ENCODE measurements at places on chromosomes 7 and 10.

DNA sequence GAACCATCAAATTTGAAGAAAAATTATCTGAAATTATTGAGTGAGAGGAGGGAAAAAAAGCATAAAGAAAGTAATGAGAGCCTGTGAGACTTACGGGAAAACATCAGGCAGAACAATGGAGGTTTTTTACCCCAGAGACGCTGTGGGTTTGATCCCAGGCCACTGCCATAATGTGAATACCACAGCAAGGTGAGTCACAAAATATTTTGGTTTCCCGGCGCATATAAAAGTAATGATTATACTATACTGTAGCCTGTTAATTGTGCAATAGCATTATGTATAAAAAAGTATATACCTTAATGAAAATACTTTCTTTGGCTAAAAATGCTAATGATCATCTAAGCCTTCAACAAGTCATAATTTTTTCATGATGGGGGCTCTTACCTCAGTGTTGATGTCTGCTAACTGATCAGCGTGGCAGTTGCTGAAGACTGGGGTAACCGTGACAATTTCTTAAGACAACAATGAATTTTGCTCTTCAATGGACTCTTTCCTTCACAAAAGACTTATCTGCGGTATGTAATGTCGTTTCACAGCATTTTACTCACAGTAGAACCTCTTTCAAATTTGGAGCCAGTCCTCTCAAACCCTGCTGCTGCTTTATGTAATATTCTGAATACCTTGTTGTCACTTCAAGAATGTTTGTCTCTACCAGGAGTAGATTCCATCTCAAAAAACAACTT, 97.0 kb upstream of the FAM20C start:
- DNase-seq: no peak

DNA sequence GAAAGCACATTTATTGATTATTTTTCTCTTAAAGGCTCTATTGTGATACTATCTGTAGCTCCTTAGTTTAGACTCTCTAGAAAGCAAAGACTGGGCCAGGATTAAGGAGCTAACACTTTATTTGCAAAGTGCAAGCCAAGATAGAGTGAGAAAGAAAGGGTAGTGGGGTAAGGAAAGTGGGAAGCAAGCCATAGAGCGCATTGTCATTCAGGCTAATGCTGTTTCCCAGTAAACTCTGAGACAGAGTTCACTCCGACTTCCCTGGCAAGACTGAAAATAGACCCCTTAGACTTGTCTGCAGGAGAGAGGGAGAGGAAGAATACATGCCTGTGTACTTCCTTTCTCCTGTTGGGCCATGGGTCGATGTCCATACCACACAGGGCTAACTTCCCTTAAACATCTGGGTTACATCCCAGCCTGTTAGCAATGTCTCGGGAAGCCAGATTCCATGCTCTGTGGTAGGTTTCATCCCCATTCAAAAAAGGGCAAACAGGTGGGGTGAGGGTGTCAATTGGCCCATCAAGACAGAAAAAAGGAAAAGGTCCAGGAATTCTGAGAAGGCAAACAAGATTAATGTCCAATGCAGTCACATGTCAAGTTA, 875.8 kb upstream of the CELF2 start:
- no peak for DNase-seq

GRCh38 chr7:22810843-22811242, 11.8 kb downstream of the TOMM7 start:
- DNase-seq: no peak

GRCh38 chr7:136496551-136496950, 371.9 kb upstream of the CHRM2 start:
- DNase-seq: no peak

GRCh38 chr7:13139436-13139835, 452.0 kb downstream of the ARL4A start:
- no peak for DNase-seq

- DNase-seq: no peak
Measured at GRCh38 chr10:49112098-49112497, 3.2 kb downstream of the VSTM4 start.

DNA sequence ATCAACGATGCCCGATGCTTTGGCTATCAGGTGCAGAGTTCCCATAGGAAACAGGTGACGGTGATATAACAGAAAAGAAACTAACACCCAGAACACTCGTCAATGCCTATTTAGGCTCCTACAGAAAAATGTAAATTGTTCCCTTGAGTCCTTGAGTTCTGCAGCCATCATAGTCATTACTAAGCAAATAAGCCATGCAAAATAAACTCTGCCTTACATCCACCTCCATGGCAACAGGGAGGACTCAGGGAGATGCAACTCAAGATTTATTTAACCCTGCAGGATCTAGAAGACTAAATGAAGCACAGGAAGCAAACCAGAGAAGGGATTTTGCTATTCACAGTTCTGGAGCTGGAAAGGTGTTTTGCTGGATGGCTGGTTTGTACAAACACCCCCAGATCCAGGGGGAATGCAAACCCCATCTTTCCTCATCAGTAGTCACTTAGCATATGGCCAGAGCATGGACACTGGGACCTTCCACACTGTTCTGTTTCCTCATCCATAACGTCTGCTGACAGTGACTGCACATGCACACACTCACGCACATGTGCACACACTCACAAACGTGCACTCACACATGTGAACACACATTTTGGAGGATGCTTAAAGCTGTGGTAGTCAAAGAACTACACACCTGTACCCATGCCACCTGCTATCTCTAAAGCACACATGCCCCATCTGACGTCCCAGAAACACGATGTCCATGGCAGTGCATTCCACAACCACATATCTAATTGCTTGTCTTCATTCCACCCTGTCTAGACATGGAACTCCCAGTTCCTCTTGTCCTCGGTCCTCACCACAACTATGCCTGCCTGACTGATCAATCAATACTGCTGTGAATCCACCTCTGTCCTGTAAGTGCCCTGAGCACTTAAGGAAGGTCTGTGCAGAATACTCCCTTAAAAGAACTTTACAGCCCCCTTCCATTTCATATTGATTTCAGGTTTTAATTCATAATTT, 178.2 kb downstream of the COBL start:
- no peak for DNase-seq

DNA sequence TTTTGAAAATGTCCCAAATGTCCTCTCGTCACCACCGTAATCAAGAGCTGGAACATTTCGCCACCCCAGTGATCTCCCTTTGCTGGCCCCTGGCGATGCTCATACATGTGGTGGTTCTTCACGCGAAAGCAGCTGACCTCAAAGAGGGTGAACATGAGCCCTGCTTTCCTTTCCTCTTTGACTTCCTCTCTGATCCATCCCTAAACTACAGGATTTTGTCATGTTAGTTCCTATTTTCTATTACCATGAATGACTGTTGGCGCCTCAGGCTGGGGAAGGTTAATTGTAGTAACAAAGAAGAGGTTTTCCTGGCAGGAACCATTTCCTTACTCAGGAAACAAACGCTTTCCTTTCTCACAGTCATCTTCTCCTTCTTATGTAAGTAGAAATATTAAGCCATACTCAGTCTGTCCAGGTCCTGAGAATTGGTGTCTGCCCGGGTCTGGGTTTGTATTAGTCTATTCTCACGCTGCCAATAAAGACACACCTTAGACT, 114.5 kb downstream of the INSYN2A start:
- DNase-seq: no peak

DNA sequence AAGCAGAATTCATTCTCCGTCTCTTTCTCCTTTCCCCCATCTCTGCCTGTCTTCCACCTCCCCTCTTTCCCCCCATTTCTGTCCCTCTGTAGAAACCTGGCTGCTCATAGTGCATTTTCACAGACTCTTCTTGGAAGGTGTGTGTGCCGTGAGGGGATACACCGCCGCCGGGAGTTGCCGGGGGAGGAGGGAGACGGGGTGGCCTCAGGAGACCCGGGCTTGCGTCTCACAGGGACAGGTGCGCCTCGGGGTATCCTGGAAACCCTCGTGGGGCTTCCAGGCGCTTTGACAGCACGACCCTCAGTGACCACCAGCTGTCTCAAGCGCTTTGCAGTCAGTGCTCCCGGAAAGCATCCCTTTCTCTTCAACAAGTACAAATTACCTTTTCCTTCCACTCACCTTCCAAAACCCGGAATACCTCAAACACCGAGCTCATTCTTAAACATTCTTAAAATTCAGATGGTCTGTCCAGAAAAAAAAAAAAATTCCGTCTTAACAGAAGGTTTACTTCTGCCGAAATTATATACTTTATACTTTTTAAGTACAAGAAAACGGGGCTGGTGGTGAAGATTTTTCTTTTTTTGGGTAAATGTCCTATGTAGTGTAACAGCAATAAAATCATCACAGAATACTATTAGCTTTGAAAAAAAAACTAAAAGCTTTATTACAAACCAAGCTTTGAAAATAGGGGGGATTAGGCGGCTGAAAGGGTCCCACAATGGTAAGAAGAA, 8.2 kb downstream of the EMX2 start:
- no peak for DNase-seq

- no peak for DNase-seq
Measured at GRCh38 chr10:17657103-17657500, 13.2 kb downstream of the STAM start.

- DNase-seq: no peak
Measured at GRCh38 chr7:49324040-49324439, 399.7 kb downstream of the CDC14C start.

DNA sequence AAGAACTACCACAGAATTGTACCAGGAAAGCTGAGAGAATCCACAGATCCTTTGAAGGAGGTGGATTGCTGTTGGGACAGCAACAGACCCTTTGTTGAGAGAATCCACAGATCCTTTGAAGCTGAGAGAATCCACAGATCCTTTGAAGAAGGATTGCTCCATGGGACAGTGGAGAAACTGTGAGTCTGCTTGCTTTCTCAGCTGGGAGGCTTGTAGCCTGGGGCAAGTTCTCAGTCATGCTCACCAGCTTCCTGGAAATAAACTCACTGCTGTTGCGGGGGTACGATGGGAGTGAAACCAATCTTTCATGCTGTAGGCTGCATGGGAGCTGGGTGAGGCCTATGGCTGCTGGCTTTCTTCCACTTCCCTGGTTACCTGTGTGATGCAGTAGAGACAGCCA, 106.3 kb downstream of the C7orf25 start:
- no peak for DNase-seq

DNA sequence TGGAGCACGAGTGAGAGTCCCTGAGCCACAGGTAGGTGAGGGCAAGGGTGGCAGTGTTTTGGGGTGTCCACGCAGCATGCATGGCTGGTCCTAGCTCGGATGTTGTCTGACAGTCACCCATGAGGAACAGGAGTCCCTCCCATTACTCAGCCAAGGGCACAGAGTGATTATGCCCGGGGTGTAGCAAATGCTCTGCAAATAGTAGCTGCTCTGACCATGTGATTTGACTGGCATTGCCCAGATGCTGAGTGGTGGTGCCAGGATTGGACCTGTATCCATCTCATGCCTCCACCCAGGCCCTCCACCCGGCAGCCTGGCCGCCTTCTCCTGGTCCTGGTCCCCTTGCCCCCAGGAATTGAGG, 150.8 kb downstream of the GRK5 start:
- DNase-seq: no peak

DNA sequence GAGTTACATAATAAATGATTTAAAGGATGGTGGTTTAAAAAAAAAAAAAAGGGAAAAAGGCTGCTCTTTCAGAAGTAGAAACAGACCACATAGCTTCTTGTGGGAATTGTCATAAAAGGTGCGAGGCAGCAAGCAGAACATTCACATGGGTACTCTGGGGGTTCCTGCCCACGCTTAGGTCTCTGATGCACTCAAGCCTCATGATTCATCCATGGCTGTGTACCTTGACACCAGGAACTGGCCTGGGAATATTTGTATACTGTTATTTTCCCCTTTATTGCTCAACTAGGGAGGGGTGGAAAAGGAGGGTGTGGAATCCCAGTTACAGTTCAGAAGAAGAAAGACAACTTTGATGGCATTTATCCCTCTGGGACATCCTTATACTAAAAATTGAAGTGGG, 4.0 kb downstream of the PON2 start:
- peak; percentile 90 for DNase-seq

- peak; percentile 79 for DNase-seq
Measured at GRCh38 chr7:46207931-46208634, 287.0 kb upstream of the IGFBP3 start.

- no peak for DNase-seq
Measured at GRCh38 chr7:132024290-132024689, 467.9 kb upstream of the PODXL start.

DNA sequence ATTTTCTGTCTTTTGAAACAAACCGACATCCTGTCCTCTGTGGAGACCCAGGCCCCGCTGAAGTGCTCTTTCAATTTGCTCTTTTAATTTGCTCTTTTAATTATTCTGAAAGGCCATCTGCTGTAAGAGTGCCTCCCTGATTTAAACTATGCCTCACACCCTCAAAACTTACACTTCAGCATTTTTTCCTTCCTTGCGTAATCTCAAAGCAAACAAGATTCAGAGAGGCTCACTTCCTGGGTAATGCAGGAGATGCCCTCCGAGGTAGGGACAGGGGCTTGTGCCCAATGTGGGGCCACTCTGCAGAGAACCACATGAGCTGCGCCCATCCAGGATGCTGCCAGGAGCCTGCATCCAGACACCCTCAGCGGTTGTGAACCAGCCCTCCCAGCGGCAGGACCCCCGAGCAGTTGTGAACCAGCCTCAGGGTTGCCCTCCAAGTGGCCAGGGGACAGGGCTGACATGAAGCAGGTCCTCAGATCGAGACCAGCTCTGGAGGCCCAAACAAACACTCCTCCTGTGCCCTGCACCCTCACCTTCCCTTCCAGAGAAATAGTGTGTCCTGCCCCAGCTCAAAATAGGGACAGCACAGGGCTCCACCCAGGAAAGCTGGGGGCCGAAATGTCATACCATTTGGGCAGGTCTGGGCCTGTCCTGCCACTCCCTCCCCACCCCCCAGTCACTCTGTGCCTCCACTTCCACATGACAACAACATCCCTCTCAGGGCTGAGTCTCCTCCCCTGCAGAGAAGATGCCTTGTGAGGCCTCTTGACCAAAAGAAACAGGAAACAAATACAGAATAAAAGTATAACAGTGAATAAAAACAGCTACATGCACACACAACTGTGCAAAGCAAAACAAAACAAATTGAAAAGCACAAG, 190.4 kb downstream of the PTPRN2 start:
- peak; percentile 58 for DNase-seq

Data from small intestine (tissue), 16 donors.